ENCODE measurements at places on chromosomes 16 and 17. TPM values are rescaled to one million over a fixed set of nuclear protein-coding genes. Genes with fewer than 3 reads are reported as not detected.

ZFHX3 gene
- 11.8 TPM for total RNA-seq

ATP2C2 gene
- total RNA-seq, result 0.22 TPM

TMEM238L gene
- total RNA-seq, result not detected

CDT1 gene
- 34.7 TPM for total RNA-seq

SHISA6 gene
- not detected for total RNA-seq

CCDC102A gene
- 9.3 TPM for total RNA-seq

KRT13 gene
- 0.10 TPM for total RNA-seq

KRTAP1-5 gene
- not detected for total RNA-seq

C16orf87 gene
- 6.6 TPM for total RNA-seq

COX10 gene
- 18.1 TPM for total RNA-seq

SHCBP1 gene
- total RNA-seq, result 40.3 TPM

TBC1D3I gene
- 0.21 TPM for total RNA-seq

CD300E gene
- not detected for total RNA-seq

RNF43 gene
- total RNA-seq, result 0.45 TPM

KDM6B gene
- total RNA-seq, result 15.7 TPM

CACNG3 gene
- total RNA-seq, result not detected

FBXO39 gene
- total RNA-seq, result not detected

Measured in A549 treated with AZD2906 at 1 μM for 4 hours (cell line).